ENCODE measurements at places on chromosomes 5 and 9.

DNA sequence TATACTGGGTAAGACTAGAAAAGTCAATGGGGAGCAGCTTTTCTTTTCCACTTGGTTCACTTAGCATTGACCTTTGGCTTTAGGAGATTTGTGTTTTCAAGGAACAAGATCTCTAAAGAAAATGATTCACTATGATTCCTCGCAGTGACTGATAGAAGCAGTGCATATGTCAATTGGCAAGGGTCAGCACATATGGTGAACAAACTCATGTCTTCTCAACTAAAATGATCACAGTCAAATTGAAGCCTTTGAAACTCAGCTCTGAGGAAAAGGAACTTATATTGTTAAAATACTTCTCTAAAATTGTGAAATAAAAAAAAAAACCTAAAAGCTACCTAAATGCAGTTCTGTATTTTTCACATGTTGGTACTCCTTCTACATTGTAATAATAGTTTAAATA, 43.2 kb upstream of the IL7R start:
- no peaks in the 10 kb centered on the region for H3K36me3 ChIP-seq
- H3K27me3 ChIP-seq, result peaks cover 6% of the 10 kb centered on the region
- no peak overlapping the region for H3K4me3 ChIP-seq

GRCh38 chr5:139569270-139569955, 8.3 kb downstream of the UBE2D2 start:
- no peaks in the 10 kb centered on the region for H3K4me1 ChIP-seq
- H3K27ac ChIP-seq, result no peak overlapping the region
- no peak overlapping the region for H3K4me3 ChIP-seq

DNA sequence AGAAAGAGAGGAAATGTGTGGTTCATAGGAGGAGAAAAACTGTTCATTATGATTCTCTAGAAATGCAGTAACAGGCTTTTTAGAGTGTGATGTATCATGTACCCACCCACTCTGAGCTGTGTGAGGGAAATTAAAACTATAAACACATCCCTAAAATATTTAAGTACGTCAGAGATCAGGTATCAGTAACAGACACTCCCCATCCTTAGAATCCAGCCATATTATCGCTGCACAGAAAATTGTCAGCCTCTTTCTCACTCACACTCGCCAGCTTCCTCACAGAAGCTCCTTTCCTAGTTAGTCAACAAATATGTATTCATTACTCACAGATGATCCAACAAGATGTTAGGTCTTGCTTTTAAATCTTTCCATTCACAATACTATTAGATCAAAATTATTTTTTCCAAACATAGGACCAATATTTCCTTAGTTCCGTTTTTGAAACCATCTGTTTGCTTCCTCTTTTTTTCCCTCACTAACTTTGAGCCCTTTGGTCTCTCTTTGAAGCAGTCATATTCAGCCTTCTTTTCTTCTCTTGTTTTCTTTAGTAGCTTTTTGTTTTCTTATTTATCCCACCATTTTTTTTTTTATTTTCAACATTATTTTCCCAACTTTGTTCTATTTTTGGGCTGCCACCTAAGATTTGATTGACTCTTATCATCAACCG, 13.6 kb upstream of the MAST4 start:
- H3K27ac ChIP-seq, result peak overlapping the region; percentile 48
- H3K4me1 ChIP-seq, result peaks cover 6% of the 10 kb centered on the region
- no peaks in the 10 kb centered on the region for H3K36me3 ChIP-seq
- no peaks in the 10 kb centered on the region for H3K27me3 ChIP-seq
- DNase-seq, result no peak

DNA sequence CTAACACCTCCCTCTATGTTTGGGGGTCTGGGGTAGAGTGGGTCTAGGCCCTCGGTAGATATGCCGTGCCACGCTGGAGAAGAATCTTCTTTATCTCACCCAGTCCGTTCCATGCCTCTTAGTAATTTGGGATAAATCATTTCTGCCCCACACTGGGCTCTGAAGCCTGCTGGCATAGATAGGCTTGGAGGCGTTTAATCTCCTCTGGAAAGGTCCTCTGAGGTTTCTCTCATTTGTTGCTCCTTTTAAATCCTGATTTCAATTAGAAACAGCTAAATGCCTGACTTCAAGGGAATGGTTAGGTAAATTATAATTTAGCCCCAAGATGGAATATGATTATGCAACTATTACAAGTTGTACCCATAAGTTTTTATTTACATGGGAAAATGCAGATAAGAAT, 57.8 kb upstream of the AKNA start:
- no peak overlapping the region for H3K4me3 ChIP-seq
- no peak for DNase-seq
- H3K27ac ChIP-seq, result no peak overlapping the region
- H3K4me1 ChIP-seq, result peaks cover 6% of the 10 kb centered on the region
- no peaks in the 10 kb centered on the region for H3K27me3 ChIP-seq
- H3K36me3 ChIP-seq, result no peaks in the 10 kb centered on the region

- DNase-seq, result no peak
- H3K36me3 ChIP-seq, result no peaks in the 10 kb centered on the region
- no peaks in the 10 kb centered on the region for H3K4me1 ChIP-seq
- no peak overlapping the region for H3K4me3 ChIP-seq
Measured at GRCh38 chr9:120919843-120920805, 6.5 kb downstream of the TRAF1 start.

DNA sequence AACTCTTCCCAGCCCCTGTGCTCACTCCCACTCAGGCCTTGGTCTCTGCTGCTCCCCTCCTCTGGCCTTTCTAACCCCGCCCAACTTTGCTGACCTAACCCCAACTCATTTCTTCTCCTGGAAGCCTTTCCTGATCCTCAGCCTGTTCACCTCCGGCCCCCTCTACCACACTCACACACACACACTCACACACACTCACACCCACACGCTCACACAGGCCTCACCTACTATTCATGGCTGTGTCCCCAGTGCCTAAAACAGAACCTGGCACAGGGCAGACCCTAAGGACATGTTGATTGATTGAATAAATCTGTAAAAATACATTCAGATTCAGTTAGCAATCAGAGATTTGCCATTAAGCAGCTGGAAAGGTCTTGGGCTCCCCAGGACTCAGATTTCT, 28.5 kb upstream of the LHX2 start:
- H3K4me3 ChIP-seq, result no peak overlapping the region
- H3K27me3 ChIP-seq, result peaks cover 40% of the 10 kb centered on the region
- no peak for DNase-seq
- no peaks in the 10 kb centered on the region for H3K36me3 ChIP-seq

- no peak overlapping the region for H3K4me3 ChIP-seq
- H3K27ac ChIP-seq, result no peak overlapping the region
- no peak for DNase-seq
- peaks cover 9% of the 10 kb centered on the region for H3K4me1 ChIP-seq
Measured at GRCh38 chr5:153136910-153137614, 353.4 kb upstream of the GRIA1 start.

GRCh38 chr5:143134269-143134668, 269.2 kb downstream of the NR3C1 start:
- H3K27ac ChIP-seq, result no peak overlapping the region
- no peaks in the 10 kb centered on the region for H3K36me3 ChIP-seq
- H3K27me3 ChIP-seq, result no peaks in the 10 kb centered on the region
- no peak for DNase-seq

GRCh38 chr9:132507670-132508469, 74.5 kb upstream of the BARHL1 start:
- DNase-seq, result no peak
- H3K4me3 ChIP-seq, result no peak overlapping the region
- no peaks in the 10 kb centered on the region for H3K4me1 ChIP-seq
- no peaks in the 10 kb centered on the region for H3K36me3 ChIP-seq
- H3K27ac ChIP-seq, result no peak overlapping the region

GRCh38 chr5:143495110-143495509, 91.6 kb upstream of the NR3C1 start:
- H3K27me3 ChIP-seq, result no peaks in the 10 kb centered on the region
- H3K4me1 ChIP-seq, result peaks cover 33% of the 10 kb centered on the region
- H3K4me3 ChIP-seq, result no peak overlapping the region
- peak overlapping the region; percentile 44 for H3K27ac ChIP-seq
- H3K36me3 ChIP-seq, result no peaks in the 10 kb centered on the region
- no peak for DNase-seq

DNA sequence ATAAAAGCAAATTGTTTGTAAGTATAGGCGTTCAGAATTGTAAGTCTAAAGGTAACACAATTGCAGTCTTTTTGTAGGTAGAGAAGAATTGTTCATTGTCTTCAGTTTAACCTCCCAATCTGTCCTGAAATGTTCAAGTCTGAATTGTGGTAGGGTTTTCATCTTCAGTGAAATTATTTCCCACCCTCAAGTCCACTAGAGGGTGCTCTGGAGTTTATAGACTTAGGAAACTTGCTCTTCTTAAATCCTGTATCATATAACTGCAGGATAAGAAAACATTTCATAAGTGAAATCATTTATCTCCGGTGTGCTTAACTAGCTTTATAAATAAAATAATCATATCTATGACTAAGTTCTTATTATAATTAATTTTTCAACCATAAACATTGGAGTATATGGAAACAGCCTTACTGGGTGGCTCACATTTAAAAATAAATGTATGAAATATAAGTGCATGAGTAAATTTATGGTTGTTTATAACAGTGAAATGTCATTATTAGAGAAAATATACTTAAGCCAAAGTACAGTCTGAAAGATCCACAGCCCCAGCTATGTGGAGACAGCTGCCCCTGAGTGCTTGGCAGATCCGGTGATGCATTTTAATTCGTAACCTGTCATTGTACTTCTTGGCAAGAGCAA, 182.4 kb upstream of the OTULINL start:
- peaks cover 47% of the 10 kb centered on the region for H3K36me3 ChIP-seq
- no peak overlapping the region for H3K4me3 ChIP-seq
- H3K4me1 ChIP-seq, result peaks cover 15% of the 10 kb centered on the region
- no peak overlapping the region for H3K27ac ChIP-seq
- H3K27me3 ChIP-seq, result no peaks in the 10 kb centered on the region

DNA sequence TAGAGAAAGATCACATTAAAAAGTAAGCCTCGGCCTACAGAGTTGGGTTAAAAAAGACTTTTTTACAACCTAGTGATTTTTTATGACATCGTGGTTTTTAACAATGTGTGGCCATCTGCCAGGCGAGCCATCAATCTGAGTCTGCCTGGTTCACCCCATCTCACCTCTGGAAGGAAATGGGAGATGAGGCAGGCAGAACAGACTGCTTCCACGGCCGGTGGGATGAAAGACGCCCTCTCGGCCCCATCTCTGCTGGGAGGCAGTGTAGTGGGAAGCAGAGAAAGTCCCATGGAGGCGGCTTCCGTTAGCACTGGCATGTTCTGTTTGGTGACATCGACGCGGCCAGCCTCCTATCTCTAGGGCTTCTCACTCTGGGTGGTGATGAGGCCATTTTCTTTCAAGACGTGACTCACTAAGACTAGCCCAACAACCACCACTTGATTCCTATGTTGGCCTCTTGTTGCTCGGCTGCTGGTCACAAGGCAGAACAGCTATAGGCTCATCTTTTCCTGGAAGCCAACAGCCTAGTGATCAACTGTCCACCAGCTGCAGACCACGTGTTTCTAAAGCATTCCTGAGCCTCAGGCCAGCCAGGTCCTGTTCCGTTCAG, 132.4 kb upstream of the OTULINL start:
- H3K4me1 ChIP-seq, result peaks cover 12% of the 10 kb centered on the region
- no peak overlapping the region for H3K27ac ChIP-seq
- peaks cover 10% of the 10 kb centered on the region for H3K36me3 ChIP-seq
- no peak for DNase-seq

DNA sequence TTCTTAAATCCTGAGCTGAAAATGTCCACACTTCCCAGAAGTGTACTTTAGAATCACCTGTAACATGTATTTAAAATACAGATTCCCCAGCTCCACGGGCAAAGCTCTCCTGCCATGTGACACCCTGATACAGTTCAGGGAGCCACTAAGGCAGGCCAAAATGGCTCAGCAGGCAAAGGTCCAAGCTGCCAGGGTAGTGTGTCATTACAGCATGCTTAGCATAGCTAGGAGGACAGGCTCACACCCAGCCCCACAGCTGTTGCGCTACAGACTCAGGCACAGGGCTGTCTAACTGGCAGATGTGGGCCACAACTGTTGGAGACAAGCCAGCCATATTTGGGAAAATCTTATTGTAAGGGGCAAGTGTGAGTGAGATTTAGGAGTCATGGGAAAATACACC, 73.0 kb downstream of the C9orf85 start:
- DNase-seq, result no peak
- H3K27ac ChIP-seq, result no peak overlapping the region
- no peak overlapping the region for H3K4me3 ChIP-seq
- H3K27me3 ChIP-seq, result no peaks in the 10 kb centered on the region
- H3K36me3 ChIP-seq, result no peaks in the 10 kb centered on the region

- DNase-seq, result no peak
- H3K36me3 ChIP-seq, result no peaks in the 10 kb centered on the region
- peaks cover 2% of the 10 kb centered on the region for H3K4me1 ChIP-seq
- H3K27me3 ChIP-seq, result peaks cover 6% of the 10 kb centered on the region
- no peak overlapping the region for H3K4me3 ChIP-seq
- H3K27ac ChIP-seq, result no peak overlapping the region
Measured at GRCh38 chr9:136784997-136785361, 6.2 kb upstream of the TMEM141 start.

DNA sequence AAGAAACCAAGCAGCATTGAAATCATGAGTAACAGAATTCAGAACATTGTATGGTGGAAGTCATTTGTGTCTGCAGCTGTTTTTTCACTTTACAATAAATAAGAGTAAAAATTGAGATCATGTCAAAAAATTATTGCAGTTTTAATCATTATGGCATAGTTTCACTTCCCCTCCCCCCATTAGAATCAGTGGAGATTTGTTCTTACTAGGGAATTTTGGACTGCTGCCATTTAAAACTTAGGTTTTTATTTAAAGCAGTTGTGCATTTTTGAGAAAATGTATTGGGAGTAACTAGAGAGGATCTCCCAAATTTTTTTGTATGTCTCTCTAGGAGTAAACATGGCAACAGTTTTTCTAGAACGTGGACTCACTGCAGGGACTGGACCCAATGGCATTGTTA, 20.4 kb downstream of the GTF3C4 start:
- no peak for DNase-seq
- H3K4me3 ChIP-seq, result no peak overlapping the region
- no peak overlapping the region for H3K27ac ChIP-seq
- H3K27me3 ChIP-seq, result no peaks in the 10 kb centered on the region
- no peaks in the 10 kb centered on the region for H3K4me1 ChIP-seq

DNA sequence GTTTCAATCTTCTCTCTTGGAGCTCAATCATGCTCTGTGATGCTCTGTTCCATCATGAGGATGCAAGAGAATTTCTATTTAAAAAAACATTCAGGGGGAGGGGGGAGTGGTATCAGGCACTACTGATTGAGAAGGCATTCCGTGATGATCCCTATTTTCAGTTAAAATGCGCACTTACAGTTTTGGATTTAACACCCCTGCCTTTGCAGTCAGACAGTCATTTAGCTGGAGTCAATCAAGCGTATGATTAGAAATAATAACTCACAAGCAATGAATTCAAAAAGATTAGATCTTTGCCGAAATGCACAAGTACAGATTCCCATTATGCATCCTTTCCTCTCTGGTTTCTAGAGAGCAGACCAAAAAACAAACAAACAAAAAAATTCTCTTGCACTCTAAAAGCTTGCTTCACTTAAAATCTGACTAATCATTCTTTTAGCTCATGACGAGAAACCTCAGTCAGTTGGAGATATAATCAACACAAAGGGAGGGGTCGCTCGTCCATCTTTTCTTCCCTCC, 55.4 kb downstream of the EFNA5 start:
- H3K27me3 ChIP-seq, result no peaks in the 10 kb centered on the region
- H3K4me1 ChIP-seq, result no peaks in the 10 kb centered on the region
- H3K36me3 ChIP-seq, result no peaks in the 10 kb centered on the region
- no peak overlapping the region for H3K27ac ChIP-seq

Data from keratinocyte (primary cell).